OCI-LY7 (cell line): ENCODE measurements at places on chromosomes 6 and 20.
A peak's percentile ranks its signal among the peaks of the same experiment; 100 is the strongest.

DNA sequence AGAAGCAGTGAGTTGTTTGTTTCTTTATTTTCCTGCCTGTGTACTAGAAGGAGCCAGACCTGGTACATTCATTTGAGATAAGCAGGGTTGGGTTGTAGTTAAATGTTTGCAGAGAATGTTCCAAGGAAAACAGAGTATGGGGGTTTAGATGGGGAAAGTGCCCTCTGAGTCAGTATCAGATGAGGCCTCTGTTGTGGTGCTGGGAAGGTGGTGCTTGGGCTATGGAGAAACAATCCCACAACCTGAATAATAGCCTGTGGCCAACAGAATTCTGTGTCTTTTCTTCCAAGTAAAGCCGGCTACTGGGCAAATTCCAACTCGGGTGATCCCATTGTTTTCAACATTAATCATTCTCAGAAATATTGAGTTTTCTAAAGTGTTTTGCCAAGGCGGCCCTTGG lies 109.3 kb downstream of the RNF144B start:
- no peak for DNase-seq

- peak; percentile 23 for DNase-seq
Measured at GRCh38 chr6:49336514-49337131, 126.4 kb downstream of the MMUT start.

DNA sequence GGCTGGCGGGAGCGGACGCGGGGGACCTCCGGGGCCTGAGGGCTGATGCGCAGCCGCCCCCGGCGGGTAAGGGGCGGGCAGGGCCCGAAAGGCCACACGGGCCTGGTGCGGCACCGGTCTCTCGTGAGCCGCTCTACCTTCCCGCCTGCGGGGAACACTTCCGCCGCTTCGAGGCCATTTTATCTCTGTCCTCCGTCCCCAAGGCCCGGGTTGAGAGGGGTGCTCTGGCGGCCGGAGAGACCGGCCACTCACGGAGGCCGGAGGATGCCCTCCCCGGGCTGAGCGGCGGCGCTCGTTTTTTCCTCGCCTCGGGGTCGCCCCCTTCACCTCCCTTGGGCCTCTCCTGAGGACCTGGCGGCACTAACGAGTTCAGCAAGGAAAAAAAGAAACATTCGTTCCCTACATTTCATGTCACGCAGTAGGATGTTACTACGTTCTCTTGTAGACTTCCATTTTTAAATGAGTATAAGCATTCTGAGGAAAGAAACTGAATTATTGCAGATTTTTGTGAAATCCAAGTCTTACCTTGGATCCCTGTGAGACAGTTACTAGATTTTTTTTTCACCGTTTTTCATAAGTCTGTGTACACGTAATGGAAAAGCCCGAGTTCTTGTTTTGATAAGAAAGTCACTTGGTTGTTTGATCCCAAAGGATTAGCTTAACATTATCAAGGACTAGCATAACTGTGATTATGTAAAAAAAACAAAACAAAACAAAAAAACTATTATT lies 575 bp downstream of the WTAP start:
- peak; percentile 76 for DNase-seq

DNA sequence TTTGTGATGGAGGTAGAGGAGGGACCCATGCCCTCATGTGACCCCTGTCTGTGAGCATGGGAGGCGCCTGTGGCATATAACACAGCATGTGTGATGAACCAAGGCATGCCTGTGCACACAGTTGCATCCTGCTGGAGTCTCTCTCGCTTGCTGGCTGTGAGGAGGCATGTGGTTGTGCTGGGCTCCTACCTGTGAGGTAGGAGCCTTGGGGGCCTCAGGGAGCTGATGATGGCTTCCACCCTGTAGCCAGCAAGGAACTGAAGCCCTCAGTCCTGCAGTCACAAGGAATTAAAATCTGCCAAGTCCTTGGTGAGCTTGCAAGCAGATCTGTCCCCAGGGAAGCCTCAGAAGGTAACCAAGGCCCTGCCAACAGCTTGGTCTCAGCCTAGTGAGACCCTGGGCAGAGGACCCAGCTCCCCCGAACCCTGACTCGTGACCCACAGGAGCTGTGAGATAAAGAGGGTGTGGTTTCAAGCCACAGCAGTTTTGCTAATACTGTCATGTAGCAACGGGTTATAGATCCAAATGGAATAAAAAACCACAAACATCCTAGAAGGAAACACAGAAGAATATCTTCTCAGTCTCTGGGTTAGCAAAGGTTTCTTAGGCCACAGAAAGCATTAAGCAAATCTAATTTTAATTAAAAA lies 145.7 kb downstream of the WDR27 start:
- no peak for DNase-seq

GRCh38 chr6:4732691-4733315 lies 43.4 kb upstream of the CDYL start:
- DNase-seq, result no peak

- DNase-seq, result no peak
Measured at GRCh38 chr6:138230759-138231380, 12.6 kb upstream of the PBOV1 start.

DNA sequence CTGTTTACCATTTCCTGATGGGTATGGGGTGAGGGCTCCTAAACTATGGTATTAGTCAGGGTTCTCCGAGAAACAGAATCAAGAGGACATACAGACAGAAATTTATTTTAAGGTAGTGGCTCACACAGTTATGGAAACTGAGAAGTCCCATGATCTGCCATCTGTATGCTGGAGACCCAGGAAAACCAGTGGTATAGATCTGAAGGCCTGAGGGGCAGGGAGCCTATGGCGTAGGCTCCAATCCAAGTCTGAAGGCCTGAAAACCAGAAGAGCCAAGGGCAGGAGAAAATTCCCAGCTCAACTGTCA lies 93.6 kb downstream of the ANKRD6 start:
- no peak for DNase-seq

DNA sequence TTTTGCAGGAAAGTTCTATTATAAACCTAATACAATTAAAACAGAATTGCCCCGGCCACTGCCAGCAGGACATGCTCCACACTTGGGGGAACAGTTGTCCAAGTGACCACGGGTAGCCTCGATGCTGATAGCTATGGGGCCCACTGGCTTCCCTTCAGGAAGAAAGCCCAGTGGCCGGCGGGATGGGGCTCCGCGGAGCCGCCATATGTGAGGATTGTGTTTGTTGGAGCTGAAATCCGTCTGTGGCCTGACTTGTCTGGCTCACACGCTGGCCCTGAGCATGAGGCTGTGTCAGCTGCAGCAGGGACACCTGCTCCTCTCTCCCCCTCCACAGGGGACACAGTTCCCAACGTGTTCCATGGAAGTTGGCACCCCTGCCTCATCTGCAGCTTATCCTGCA lies 46.6 kb downstream of the ZNF831 start:
- no peak for DNase-seq

GRCh38 chr6:83804886-83805285 lies 48.3 kb upstream of the RIPPLY2 start:
- no peak for DNase-seq

DNA sequence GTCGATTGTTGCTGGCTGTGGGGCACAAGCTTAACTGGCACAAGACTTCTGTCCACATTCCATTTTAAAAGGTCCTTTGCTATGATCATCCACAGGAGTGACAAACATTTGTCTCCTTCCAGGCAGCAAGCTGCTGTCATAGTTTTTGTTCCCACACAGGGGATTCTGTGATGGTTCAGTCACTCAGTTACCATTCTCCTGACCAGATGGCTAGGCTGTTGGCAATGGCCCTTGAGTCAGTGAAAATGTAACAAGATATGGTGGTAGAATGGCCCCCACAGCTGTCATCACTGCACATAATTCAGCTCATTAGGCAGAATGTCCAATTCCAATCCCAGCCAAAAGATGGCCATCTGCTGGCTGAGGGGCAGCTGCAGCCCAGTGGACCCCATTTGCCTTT lies 13.7 kb downstream of the BPIFA1 start:
- DNase-seq, result no peak

GRCh38 chr20:2745060-2745910 lies 52.7 kb downstream of the EBF4 start:
- no peak for DNase-seq

- peak; percentile 61 for DNase-seq
Measured at GRCh38 chr6:144013486-144013909, 5.4 kb upstream of the PLAGL1 start.

DNA sequence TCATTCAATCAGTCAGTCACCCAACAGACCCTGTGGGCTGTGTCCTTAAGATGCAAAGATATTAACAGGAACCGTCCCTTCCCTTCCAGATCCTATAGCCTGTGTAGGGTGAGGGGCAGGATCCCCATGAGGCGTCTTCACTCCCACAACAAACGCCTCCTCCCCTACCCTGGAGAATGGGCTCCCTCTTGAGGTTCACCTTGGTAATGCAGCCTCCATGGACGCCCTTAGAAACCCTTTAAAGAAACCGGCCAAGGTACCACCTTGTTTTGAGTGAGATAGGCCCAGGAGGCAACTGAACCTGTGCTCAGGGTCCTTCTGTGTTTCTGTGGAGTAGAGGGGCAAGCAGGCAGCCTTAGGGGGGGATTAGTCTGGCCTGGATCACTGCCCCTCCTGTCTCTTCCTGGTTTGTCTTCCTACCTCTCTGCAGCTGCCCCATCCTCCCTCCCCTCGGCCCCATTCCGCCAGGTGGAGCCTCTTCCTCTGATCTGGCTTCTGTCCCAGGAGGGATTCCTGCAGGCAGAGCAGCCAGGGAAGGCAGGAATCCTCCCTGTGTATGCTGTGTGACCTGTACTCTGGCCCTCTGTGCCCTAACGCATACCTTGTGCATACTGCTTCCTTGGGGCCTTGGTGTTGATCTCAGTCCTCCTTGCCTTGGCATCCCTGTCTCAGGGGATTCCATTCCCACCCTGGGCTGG lies 6.6 kb upstream of the GUCA1A start:
- DNase-seq, result peak; percentile 77

GRCh38 chr20:19433371-19434350 lies 221.2 kb downstream of the SLC24A3 start:
- no peak for DNase-seq

- DNase-seq, result no peak
Measured at GRCh38 chr6:122107256-122107852, 292.1 kb upstream of the HSF2 start.

DNA sequence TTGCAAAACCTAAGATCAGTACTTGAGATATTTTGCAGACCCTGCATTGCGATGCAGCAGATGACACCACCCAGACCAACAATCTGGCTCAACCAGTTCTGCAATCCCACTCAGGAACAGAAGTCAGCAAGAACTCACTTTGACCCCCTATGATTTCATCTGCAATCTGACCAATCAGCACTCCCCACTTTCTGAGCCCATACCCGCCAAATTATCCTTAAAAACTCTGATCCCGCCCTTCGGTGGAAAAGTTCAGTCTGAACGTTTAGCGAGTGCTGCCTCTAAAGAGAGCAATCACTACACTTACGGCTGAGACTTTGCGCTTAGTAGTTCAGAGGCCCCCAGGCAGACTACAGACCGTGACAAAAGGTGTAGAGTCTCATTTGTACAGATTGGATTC lies 17.3 kb upstream of the KIAA1586 start:
- DNase-seq, result no peak

- no peak for DNase-seq
Measured at GRCh38 chr6:84280030-84280429, 52.6 kb upstream of the CEP162 start.
